ENCODE measurements at places on chromosomes 12 and 14. TPM values are rescaled to one million over a fixed set of nuclear protein-coding genes. Genes with fewer than 3 reads are reported as not detected.

Gene AHSA1
- 163 TPM for total RNA-seq

Gene EEF1AKMT3
- total RNA-seq: 3.8 TPM

- peak; percentile 37 for DNase-seq
- no peaks in the 10 kb centered on the region for H3K36me3 ChIP-seq
- H3K4me3 ChIP-seq: peak overlapping the region; percentile 47
- H3K27ac ChIP-seq: peak overlapping the region; percentile 67
- peaks cover 2% of the 10 kb centered on the region for H3K27me3 ChIP-seq
Measured at GRCh38 chr12:75641031-75641780, 129.8 kb upstream of the KRR1 start.

Gene CLEC9A
- not detected for total RNA-seq

DNA sequence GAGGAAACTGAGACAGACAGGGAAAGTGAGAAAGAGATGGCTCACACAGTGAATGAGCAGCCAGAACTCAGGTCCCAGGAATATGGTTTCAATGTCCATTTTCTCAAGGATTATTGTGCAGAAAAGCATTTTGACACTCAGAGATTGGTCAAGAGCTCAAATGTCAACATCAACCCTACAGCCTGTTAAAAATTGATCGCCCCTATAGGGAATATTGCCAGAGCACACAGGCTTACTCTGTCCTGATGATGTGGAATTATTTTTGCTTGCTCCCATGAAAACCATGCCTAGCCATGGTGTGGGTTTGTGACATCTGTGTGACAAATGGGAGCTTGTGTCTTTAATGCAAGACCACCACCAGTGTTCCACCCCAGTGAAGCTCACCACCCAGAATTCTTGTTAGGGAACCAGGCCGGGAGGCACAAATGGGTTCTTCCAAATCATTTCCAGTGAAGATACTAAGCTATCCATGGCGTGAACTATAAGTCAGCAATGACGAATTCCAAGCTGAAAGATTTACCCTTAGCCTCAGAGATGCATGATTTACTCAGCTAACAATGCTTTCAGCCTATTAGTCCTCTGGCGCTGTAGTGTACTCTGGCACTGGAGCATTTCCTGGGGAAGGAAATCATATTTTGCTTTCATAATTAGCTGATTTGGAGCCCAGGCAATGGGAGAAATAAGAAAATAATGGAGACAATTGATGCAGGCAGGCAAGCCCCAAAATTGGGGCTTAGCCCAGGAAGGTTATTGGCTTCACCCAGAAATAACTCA lies 1188.2 kb upstream of the TMEM132C start:
- H3K4me3 ChIP-seq: no peak overlapping the region
- peaks cover 22% of the 10 kb centered on the region for H3K27me3 ChIP-seq
- DNase-seq: no peak
